CD14-positive monocyte (primary cell): ENCODE measurements at places on chromosomes 1 and 21. TPM values are rescaled to one million over a fixed set of nuclear protein-coding genes. Genes with fewer than 3 reads are reported as not detected.

- H3K27me3 ChIP-seq = no peaks in the 10 kb centered on the region
- H3K27ac ChIP-seq = no peak overlapping the region
- no peaks in the 10 kb centered on the region for H3K4me1 ChIP-seq
- H3K4me3 ChIP-seq = no peak overlapping the region
Measured at GRCh38 chr1:233940908-233941307, 36.4 kb downstream of the SLC35F3 start.

DNA sequence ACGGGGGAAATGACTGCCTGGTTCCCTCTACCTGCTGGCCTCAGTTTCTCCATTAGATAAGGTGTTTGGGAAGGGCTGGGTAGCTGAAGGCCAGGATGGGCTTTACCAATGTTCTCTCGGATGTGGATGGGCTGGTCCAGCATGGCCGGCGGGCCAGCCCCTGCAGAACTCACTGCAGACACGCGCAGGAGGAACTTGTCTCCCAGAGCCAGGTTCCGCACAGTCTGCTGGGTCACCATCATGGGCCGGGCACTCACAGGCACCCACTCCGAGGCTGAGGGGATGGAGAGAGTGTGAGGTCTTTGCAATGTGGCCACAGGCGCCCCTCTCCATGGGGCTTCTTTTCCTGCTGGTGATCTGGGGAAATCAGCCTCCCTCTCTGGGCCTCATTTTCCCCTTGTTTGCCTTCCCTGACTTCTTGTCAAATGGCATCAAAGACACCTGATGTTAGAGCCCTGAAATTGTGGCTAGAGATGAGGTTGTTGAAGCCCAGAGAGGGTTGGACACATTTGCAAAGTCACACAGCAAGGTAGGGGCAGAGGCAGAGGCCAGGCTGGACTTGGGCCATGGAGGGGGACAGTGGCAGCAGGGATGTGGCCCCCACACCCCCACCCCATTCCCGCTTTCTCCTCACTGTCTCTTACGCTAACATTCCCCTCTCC is 1.2 kb downstream of the MYBPH start:
- no peak overlapping the region for H3K27ac ChIP-seq
- no peaks in the 10 kb centered on the region for H3K27me3 ChIP-seq
- DNase-seq = no peak
- H3K36me3 ChIP-seq = no peaks in the 10 kb centered on the region

DNA sequence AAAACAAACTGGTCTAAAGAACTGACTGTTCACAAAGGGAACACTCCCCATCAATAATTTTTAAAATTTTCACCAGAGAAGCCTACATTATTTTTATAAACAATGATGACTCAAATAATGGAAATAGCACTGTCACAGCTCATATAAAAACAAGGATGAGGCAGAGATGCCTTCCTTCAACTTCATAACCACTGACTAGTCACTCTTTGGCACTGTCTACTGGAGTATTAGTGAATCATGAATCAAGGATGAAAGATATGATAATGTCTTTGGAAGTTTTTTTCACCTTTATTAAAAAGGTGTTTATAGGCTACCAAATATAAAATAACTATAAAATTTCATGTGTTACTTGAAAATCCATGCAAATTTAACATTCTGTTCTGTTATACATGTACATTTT is 316.9 kb downstream of the VAV3 start:
- no peaks in the 10 kb centered on the region for H3K4me1 ChIP-seq
- no peaks in the 10 kb centered on the region for H3K27me3 ChIP-seq
- DNase-seq = no peak

DNA sequence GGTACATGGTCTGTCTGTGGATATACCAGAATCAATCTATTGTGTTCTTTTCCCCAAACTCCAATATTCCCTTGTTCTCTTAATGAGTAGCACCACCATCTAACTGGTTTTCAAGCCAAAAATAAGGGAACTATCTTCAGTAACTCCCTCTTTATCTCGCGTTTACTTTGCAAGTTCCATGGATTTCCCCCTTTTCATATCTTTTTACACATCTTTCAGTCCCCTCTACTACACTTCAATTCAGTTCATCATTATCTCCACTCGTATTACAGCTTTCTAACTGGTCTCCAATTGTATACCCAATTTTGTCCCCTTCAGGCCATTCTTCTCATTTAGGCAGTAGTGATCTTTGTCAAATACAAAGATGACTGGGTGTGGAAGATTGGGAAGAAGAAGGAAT is 4.1 kb upstream of the TMCO1 start:
- H3K27me3 ChIP-seq = no peaks in the 10 kb centered on the region
- peaks cover 12% of the 10 kb centered on the region for H3K4me1 ChIP-seq
- no peak overlapping the region for H3K4me3 ChIP-seq

DNA sequence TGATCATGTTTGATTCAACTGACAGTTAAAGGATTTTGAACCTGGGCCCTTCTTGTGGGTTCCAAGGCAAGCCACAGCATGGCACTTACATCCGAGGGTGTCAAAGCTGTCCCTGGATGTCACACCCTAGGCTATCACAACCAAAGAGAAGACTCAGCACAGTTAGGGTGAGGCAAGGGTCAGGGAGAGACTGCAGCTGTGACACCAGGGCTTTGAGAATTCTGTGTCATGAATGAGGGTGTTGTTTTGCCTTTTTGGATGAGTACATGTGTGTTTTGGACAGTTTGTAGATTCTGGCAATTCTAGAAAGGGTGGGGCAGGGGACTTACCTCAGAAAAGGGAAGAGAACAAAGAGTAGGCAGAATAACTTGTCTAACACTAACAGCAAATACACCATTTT is 37.8 kb upstream of the ZNF326 start:
- no peak overlapping the region for H3K27ac ChIP-seq
- H3K4me3 ChIP-seq = no peak overlapping the region
- no peaks in the 10 kb centered on the region for H3K27me3 ChIP-seq
- DNase-seq = peak; percentile 15

GRCh38 chr1:36778740-36779139 is 255.6 kb downstream of the GRIK3 start:
- H3K36me3 ChIP-seq = no peaks in the 10 kb centered on the region
- DNase-seq = no peak

DNA sequence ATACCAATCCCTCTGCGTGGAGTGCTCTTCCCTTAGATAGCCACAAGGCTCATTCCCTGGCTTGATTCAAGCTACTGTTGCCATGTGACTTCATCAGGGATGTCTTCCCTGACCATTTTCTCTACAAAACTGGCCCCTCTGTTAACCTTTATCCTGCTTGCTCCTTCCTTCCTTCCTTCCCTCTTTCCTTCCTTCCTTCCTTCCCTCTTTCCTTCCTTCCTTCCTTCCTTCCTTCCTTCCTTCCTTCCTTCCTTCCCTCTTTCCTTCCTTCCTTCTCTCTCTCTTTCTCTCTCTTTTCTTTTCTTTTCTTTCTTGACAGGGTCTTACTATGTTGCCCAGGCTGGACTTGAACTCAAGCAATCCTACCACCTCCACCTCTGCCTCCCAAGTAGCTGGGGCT is 6.2 kb upstream of the RYR2 start:
- H3K27ac ChIP-seq = no peak overlapping the region
- no peak for DNase-seq
- H3K4me3 ChIP-seq = no peak overlapping the region
- H3K4me1 ChIP-seq = no peaks in the 10 kb centered on the region

GRCh38 chr1:76754730-76755129 is 112.5 kb upstream of the ST6GALNAC5 start:
- H3K27ac ChIP-seq = no peak overlapping the region
- H3K4me3 ChIP-seq = no peak overlapping the region
- H3K36me3 ChIP-seq = no peaks in the 10 kb centered on the region

DNA sequence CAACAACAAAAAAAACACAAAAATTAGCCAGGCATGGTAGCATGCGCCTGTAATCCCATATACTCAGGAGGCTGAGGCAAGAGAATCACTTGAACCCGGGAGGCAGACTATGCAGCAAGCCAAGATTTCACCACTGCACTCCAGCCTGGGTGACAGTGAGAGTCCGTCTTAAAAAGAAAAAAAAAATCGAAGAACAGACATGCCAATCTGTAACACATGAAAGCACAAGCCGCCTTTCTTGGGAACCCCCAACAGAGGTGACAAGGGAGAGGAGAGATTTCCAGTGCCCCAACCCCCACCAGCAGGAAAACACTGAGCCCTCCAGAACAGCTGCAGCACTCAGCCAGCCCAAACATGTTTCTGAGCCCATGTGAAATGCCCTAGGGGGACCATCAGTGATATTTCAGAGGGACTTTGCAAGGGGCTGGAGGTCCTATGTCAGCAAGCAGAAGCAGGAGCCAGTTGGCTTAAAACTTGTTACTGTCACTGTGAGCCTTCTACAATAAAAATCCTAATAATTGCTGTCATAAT is 14.2 kb upstream of the EFNA1 start:
- H3K27me3 ChIP-seq = no peaks in the 10 kb centered on the region
- DNase-seq = no peak
- no peak overlapping the region for H3K4me3 ChIP-seq

GRCh38 chr21:45870851-45871615 is 110.5 kb upstream of the COL6A1 start:
- H3K4me1 ChIP-seq = no peaks in the 10 kb centered on the region
- no peaks in the 10 kb centered on the region for H3K27me3 ChIP-seq
- no peak overlapping the region for H3K4me3 ChIP-seq

- no peak overlapping the region for H3K4me3 ChIP-seq
- H3K4me1 ChIP-seq = peaks cover 60% of the 10 kb centered on the region
- H3K27ac ChIP-seq = no peak overlapping the region
- H3K36me3 ChIP-seq = no peaks in the 10 kb centered on the region
- no peaks in the 10 kb centered on the region for H3K27me3 ChIP-seq
- no peak for DNase-seq
Measured at GRCh38 chr1:246216906-246217305, 290.2 kb downstream of the SMYD3 start.

DNA sequence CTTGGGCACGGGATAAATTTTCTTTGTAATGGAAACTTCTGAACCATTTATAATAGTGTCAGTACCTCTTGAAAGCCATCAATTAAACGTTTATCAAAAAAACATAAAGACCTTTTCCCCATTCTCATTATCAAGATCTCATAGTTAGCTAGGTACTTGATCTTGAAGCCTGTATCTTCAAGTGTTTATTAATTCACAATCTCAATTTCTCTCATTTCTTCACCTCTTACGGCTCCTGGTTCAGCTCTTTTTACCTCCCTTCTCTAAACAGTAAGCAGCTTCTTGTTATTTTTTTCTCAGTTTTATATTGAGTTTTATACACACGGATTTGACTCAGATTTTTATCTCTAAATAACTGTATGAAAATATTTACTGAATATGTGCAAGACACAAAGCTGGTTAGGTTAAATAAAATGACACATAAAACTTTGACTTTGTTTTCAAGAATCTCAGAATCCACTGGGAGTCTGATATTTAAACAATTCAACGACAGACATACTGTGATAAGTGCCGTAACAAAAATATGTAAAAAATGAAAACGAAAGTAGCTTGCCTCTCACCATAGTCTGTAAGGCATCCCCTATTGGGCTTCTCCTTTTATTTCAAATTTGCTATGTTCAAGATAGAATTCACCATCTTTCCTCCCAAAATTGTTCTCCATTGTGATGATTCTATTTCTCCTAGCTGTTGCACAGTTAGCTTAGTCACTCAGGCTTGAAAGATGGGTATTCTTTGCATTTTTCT is 411.6 kb upstream of the ZRANB2 start:
- no peaks in the 10 kb centered on the region for H3K27me3 ChIP-seq
- H3K4me1 ChIP-seq = no peaks in the 10 kb centered on the region
- H3K4me3 ChIP-seq = no peak overlapping the region
- no peaks in the 10 kb centered on the region for H3K36me3 ChIP-seq

- H3K4me3 ChIP-seq = no peak overlapping the region
- no peaks in the 10 kb centered on the region for H3K4me1 ChIP-seq
- H3K36me3 ChIP-seq = no peaks in the 10 kb centered on the region
- no peaks in the 10 kb centered on the region for H3K27me3 ChIP-seq
- no peak for DNase-seq
Measured at GRCh38 chr1:219159946-219160645, 13.6 kb upstream of the LYPLAL1 start.

GRCh38 chr1:208084220-208084619 is 160.0 kb downstream of the PLXNA2 start:
- H3K27ac ChIP-seq = no peak overlapping the region
- no peaks in the 10 kb centered on the region for H3K36me3 ChIP-seq
- no peaks in the 10 kb centered on the region for H3K27me3 ChIP-seq
- H3K4me3 ChIP-seq = no peak overlapping the region

GRCh38 chr1:167728818-167729410 is 7.1 kb downstream of the MPZL1 start:
- no peak overlapping the region for H3K27ac ChIP-seq
- no peak for DNase-seq
- no peak overlapping the region for H3K4me3 ChIP-seq
- H3K4me1 ChIP-seq = no peaks in the 10 kb centered on the region
- no peaks in the 10 kb centered on the region for H3K27me3 ChIP-seq

DNA sequence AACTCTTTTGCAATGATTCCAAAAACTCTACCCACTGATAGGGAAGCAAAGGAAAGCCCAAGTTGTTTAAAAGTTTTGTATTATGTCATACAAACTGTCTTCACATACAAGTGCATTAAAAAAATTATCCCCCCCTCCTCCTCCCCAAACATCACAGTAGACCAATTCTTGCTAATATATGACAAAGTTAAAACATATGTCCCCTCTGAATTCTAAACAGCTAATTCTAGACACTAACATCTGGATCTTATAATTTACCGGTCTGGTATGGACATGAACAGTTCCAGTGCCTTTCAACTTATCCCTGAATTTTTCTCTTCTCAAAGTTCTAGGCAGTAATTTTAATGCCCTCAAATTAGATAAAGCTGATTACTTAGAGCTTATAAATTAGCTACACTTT is 13.4 kb downstream of the RIT1 start:
- H3K4me1 ChIP-seq = peaks cover 14% of the 10 kb centered on the region
- H3K27me3 ChIP-seq = no peaks in the 10 kb centered on the region
- H3K27ac ChIP-seq = no peak overlapping the region
- H3K36me3 ChIP-seq = peaks cover 57% of the 10 kb centered on the region
- no peak for DNase-seq

- no peak overlapping the region for H3K27ac ChIP-seq
- peak overlapping the region; percentile 64 for H3K4me3 ChIP-seq
- no peaks in the 10 kb centered on the region for H3K36me3 ChIP-seq
- no peaks in the 10 kb centered on the region for H3K27me3 ChIP-seq
- DNase-seq = peak; percentile 33
- peaks cover 23% of the 10 kb centered on the region for H3K4me1 ChIP-seq
Measured at GRCh38 chr21:34526618-34527290, 14.7 kb upstream of the KCNE1 start.

GRCh38 chr21:16605597-16605996 is 875.8 kb downstream of the USP25 start:
- no peaks in the 10 kb centered on the region for H3K4me1 ChIP-seq
- H3K27ac ChIP-seq = no peak overlapping the region
- no peak for DNase-seq
- no peaks in the 10 kb centered on the region for H3K36me3 ChIP-seq
- no peak overlapping the region for H3K4me3 ChIP-seq
- no peaks in the 10 kb centered on the region for H3K27me3 ChIP-seq

The TCHHL1 gene
- not detected for polyA plus RNA-seq

The KCNC4 gene
- polyA plus RNA-seq = 0.03 TPM

The SNAPIN gene
- 141 TPM for polyA plus RNA-seq

The SLC1A7 gene
- not detected in 2 replicates for polyA plus RNA-seq

The C1QA gene
- polyA plus RNA-seq = 14.5 and 34.5 TPM in 2 replicates

The PCP4 gene
- polyA plus RNA-seq = not detected in 2 replicates

The OR2G3 gene
- polyA plus RNA-seq = not detected in 2 replicates

The PLA2G2F gene
- polyA plus RNA-seq = not detected

The GPR37L1 gene
- polyA plus RNA-seq = not detected in 2 replicates
